ENCODE measurements at places on chromosomes 5 and 9.

- DNase-seq: no peak
These were observed 384.2 kb downstream of the TAF11L14 start for GRCh38 chr5:18018472-18018871.

DNA sequence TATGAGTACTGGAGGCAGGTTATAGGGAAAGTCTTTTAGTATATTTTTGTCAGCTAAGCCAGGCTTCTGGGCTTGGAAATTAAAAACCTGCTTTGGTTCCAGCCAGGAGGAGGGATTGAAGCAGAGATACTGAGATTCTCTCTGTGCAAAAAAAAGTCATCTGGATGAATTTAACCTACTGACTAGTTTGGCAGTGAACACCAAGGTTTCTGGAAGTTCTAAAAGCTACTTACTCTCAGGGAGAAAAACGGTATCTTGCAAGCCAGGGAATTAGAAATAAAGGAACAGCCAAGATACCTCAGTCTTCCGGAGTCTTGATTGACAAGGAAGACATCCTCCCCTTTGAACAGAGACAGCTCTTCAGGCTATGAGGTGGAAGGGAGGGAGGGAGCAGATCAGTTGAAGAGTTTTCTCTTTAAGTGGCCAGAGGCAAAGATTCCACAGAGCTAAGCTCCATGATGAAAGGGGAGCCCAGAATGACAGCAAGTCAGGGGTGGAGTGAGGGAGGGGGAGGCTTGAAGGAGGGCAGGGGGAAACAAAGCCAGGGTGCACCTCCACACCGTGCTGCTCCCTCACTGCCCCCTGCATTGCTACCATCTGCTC lies 8.3 kb upstream of the ZBTB34 start:
- no peak for DNase-seq

DNA sequence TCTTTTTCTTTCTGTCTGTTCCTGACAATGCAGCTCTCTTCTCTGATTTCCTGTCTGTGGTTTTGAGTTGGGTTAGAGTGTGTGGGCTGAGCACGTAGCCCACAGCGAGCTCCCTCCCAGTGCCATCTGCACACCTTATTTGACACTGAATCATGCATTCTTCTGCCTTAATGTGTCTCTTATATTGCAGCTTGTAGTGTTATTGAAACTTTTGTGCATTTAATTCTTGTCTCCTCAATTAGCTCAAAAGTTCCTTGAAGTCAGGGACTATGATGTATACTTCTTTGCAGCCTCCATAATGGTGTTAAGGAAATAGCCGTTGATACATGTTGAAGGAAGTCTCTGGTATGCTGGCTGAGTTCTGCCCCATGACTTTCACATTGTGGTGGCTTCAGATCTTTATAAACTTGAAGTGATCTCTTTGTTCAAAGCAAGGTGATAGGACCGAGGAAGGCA lies 576.2 kb upstream of the CLINT1 start:
- no peak for DNase-seq

GRCh38 chr9:128457207-128457606 lies 1.4 kb downstream of the ODF2 start:
- no peak for DNase-seq

DNA sequence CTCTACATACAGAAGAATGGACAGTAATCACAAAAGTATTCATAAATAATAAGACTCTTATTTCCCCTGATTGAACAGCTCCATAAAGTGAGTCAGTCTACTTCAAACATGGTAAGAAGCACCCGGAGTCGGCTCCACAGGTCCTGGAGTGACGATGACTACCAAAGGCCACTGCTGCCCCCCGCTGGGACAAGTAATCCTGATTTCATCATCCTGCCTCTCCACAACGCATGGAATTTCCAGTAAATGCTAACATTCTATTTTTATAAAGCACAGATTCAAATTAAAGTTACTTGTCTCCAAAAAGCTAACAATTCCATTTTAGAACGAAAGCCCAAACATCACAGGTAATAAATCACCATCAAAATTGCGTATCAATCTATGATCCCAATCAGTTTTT lies 16.2 kb downstream of the ATPSCKMT start:
- DNase-seq: peak; percentile 28

GRCh38 chr9:133604856-133605255 lies 4.3 kb downstream of the FAM163B start:
- DNase-seq: no peak

GRCh38 chr5:75526070-75526469 lies 14.4 kb downstream of the POLK start:
- no peak for DNase-seq

DNA sequence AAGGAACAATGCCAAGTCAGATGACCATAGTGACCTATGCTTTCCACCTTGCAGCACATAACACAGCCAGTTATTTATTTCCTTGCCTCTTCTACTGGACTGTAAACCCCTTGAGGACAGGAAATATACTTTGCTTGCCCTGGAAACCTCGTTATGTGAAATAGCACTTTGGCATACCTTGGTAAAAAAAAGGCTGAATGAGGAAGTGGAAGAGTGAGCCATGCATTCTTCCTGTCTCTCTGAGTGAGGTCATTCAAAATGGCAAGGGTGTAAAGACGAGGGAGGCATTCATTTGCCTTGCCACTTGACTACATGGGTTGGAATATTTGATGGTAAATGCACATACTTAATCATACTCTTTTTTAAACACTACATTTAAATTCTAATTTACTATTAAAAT lies 42.8 kb upstream of the SVEP1 start:
- DNase-seq: no peak

GRCh38 chr9:4167728-4168127 lies 132.1 kb downstream of the GLIS3 start:
- DNase-seq: no peak

- no peak for DNase-seq
These were observed 6.0 kb downstream of the DBN1 start for GRCh38 chr5:177467436-177467835.

- no peak for DNase-seq
These were observed 7.8 kb upstream of the GPX8 start for GRCh38 chr5:55151923-55152842.

GRCh38 chr5:68433526-68433922 lies 218.0 kb downstream of the PIK3R1 start:
- DNase-seq: no peak

DNA sequence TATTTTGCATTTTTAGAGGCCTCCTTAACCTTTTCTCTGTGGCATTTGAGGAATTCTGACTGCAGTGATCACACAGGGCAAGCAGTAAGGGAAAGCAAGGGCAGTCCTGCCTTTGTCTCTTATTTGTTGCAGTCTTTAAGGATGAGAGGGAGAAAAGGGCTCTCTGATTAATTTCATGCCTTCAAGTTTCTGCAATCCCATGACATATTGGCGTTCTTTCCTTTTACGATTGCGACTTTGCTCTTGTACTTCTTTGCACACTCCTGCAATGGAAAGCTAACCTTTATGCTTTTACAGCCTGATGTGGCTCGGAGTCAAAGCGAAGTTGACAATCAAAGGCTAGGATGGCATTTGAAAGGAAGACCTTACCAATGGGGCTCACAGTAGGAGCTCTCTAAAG lies 698.4 kb downstream of the DNAH5 start:
- DNase-seq: no peak

DNA sequence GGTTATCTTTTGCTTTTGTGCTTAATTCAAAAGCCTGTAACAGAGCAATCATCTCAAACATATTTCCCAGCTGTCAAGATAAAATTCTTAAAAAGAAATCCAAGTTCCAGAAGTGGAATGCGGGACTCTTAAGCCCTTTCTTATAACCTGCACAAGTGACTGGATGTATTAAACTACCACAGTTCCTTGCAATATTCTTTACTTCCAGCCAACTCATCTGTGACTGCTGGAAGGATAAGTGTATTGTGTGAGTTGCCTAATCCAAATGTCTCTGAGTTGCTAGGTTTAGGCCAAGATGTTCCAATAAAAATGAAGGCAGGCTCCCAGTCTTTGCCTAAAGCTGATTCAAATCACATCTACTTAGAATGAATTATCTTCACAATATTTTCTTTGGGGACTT lies 159.2 kb upstream of the SLC24A2 start:
- no peak for DNase-seq

DNA sequence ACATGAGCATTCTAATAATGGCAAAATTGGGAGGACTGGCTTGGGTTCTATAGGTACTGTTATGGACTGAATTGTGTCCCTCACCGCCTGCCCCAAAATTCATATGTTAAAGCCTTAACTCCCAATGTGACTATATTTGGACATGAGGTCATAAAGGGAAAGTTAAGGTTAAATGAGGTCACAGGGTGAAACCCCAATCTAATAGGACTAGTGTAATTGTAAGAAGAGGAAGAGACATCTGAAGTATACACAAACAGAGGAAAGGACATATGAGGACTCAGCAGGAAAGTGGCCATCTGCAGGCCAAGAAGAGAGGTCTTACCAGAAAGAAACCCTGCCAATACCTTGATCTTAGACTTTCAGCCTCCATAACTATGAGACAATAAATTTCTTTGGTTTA lies 23.1 kb downstream of the RNF180 start:
- DNase-seq: no peak

DNA sequence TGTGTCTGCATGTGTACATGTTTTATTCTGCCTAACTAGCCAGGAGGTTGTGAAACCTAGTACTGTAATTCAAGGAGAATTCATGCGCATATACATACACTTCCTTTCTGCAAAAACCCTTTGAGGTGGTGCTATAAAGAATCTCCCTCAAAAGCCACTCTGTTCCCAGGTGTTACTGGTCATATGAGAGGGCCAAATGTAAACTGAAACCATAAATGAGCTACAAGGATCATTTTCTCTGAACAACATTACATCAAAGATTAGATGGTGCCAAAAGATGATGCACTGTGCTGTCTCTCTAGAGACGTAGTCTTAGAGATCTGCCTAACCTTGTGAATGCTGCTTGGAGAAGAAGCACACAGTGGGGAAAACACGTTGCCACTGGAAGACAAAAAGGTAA lies 15.7 kb downstream of the NREP start:
- no peak for DNase-seq

DNA sequence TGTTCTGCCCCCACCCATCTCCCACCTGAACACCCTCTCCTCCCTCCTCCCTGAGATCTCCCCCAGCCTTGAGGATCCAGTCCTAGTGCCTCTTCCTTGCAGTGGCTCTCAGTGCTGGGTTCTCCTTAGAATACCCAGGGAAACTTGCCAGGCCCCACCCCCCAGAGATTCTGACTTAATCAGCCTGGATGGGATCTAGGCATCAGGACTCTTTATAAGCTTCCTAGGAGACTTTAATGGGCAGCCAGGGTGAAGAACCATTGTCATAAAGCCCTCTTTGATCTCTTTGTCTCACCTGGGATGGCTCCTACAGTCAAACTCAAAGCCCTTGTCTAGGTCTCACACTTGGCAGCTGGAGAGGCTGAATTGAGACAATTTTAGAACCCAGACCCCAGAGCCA lies 8.6 kb upstream of the GLIS3 start:
- no peak for DNase-seq

GRCh38 chr5:144015961-144016360 lies 154.5 kb downstream of the YIPF5 start:
- DNase-seq: no peak

GRCh38 chr9:16959391-16959790 lies 88.9 kb upstream of the BNC2 start:
- no peak for DNase-seq

- DNase-seq: no peak
These were observed 17.4 kb downstream of the TMOD1 start for GRCh38 chr9:97518909-97519307.

DNA sequence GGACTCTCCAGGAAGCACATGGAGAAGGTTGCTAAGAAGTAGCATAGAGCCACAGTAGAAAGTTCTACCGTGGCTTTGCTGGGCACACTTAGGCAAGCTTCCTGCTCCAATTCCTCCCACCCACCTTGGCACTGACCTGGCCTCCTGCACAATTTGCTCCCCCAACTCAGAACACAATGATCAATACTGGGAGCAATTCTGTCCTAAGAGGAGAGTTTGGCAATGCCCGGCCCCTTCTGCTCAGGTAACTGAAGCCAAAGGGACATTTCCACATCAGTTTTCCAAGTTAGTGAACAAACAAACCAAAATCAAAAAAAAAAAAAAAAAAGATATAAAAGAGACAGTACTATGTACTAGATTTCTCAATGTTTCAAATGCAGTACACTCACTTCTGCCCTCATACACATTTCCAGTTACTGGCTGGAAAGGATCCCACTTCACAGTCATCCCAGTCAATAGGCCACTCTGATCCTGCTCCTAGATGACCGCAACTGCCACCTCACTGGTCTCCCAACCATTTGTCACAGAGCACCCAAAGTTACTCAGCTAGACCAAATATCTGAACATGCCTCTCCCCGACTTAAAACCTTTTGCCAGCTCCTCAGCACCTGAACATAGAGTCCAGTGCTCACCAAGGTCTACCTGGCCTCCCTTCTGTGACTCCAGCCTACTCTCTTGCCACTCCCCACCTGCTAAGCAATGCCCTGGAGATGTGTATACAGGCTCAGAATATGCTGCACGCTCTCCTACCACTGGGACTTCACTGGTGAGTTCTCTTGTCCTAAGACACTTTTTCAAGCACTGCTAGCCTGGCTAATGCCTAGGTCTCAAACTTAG lies 21.3 kb downstream of the ABCA1 start:
- DNase-seq: no peak

GRCh38 chr5:65825408-65826328 lies 100.7 kb upstream of the ERBIN start:
- DNase-seq: no peak

- no peak for DNase-seq
These were observed 116.5 kb upstream of the CACNA1B start for GRCh38 chr9:137761032-137761431.

GRCh38 chr5:11047030-11047429 lies 286.0 kb upstream of the DAP start:
- no peak for DNase-seq

DNA sequence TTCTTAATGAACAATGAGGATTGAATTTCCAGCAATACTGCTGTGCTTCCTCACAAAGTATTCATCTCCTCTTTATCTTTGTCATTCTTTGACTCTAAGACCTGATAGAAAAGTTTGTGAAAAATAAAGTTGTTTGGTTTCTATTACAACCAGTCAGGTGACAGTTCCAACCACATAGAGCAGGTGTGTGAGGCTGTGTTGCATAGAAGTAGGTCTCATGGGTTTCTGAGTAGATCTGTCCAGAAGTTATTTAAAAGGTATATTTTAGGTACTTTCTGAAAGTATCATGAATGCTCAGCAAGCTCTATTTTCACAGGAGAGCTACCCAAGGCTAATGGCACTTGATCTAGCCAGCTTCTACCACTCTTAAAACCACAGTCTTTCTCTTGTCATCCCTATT lies 637.0 kb downstream of the DNAH5 start:
- DNase-seq: no peak

DNA sequence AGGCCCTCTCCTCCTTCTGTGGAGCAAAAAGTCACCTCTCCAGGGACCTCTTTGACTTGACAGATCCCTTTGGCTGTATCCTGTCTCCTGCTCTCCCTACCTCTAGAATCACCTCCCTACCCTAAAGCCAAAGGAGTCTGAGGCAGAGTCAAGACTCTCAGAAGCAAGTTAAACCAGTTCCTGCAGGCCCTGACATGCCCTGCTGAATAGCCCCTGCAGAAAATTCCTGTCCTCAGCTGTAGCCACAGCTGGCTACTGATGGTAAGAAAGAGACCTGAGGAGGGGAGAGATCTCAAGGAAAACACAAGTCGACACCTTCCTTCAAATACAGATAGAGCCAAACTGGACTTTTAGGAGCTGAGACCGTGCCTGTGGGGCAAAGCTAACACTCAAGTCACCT lies 23.7 kb upstream of the UBAP2 start:
- DNase-seq: no peak

GRCh38 chr5:141783005-141783946 lies 94.9 kb downstream of the PCDH1 start:
- DNase-seq: no peak

Measured in midbrain (tissue), 1 donor.